ENCODE measurements at places on chromosomes 5 and 9.

- DNase-seq = no peak
Observed at GRCh38 chr5:56384186-56384585, 151.1 kb upstream of the ANKRD55 start.

- DNase-seq = no peak
Observed at GRCh38 chr9:86079865-86080469, 19.4 kb downstream of the GOLM1 start.

- no peak for DNase-seq
Observed at GRCh38 chr9:118170032-118170955, 466.1 kb downstream of the TLR4 start.

- no peak for DNase-seq
Observed at GRCh38 chr5:22593592-22593991, 259.6 kb downstream of the CDH12 start.

DNA sequence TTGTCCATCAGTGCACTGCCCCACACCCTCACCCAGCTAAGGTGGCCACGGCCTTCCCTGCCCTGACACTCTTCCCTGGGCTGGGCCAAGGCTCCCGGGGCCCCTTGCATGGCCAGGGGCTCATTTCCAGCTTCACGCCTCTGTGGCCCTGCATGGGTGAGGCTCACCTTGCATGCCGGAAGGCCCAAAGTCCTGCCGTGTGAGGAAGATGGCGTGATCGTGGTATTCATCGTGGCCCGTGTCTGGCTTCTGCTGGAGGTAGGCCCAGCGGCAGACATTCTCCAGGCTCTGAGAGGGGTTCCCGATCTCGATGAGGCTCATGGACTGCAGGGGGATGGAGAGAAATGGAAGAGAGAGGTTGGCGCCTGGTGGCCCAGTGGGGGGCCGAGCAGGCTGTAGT is 98.4 kb downstream of the ZNF354C start:
- no peak for DNase-seq

- DNase-seq = no peak
Observed at GRCh38 chr5:139820606-139821005, 25.0 kb downstream of the PSD2 start.

GRCh38 chr5:111742177-111742994 is 14.6 kb downstream of the NREP start:
- DNase-seq = no peak

DNA sequence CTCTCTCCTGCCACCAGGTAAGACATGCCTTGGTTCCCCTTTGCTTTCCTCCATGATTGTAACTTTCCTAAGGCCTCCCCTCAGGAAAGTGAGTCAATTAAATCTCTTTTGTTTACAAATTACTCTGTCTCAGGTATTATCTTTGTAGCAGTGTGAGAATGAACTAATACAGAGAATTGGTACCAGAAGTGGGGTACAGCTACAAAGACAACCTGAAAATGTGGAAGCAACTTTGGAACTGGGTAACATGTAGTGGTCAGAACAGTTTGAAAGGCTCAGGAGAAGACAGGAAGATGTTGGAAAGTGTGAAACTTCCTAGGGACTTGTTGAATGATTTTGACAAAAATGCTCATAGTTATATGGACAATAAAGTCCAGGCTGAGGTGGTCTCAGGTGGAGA is 97.2 kb downstream of the FAM170A start:
- DNase-seq = no peak

DNA sequence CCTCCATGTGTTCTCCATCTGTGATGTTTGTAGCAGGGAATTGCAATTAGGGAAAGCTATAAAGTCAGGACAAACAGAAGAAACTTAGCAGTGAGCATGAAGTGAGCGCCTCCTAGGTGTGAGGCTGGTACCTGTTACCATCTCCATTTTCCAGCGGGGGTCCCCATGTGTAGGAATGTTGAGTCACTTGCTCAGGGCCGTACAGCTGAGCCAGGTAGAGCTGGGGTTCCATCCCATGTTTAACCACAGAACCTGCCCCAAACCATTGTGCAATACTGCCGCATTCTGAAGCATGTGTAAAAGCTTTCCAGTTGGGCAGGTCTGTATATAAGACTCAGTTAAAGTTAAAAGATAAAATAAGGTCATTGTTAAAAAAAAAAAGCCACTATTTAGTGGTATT is 62.7 kb downstream of the NDFIP1 start:
- no peak for DNase-seq

DNA sequence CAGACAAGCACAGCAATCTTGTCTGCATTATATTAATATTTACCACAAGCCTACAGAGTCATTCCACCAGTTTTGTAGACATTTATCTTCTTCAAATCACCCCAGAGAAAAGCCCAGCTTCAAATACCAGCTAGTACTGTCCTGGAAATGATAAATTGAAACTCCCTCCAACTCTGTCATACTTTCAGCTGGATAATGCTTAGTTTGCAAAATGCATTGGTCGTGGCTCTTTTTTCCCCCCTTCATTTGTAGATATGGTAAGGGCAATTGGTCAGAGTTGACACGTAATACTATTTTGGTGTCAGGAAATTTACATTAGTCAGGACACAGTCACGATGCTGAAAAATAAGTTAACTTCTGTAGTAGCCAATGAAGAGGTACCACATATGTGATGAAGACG is 21.2 kb downstream of the HMHB1 start:
- DNase-seq = no peak

- no peak for DNase-seq
Observed at GRCh38 chr9:91425271-91425670, 1.6 kb upstream of the NFIL3 start.

GRCh38 chr9:15576350-15577050 is 23.7 kb downstream of the CCDC171 start:
- no peak for DNase-seq

GRCh38 chr9:23254404-23255184 is 571.4 kb downstream of the ELAVL2 start:
- no peak for DNase-seq

DNA sequence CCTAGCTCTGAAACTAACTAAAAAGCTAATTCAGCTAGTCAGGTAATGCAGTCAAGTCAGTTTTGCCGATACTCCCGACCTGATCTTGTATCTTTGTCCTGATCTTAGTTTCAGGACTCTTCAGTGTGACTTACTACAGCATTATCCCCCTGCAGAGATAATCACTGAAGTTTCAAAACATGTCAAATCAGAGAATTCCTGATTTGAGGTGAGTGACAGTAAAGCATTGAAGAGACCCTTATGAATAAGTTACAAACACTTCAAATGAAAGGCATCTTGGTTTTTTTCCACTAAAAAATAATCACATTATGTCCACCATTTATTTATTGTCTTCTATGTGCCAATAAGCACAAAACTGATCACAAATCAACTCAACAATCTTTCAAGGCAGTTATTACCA is 47.6 kb downstream of the BAAT start:
- DNase-seq = no peak

DNA sequence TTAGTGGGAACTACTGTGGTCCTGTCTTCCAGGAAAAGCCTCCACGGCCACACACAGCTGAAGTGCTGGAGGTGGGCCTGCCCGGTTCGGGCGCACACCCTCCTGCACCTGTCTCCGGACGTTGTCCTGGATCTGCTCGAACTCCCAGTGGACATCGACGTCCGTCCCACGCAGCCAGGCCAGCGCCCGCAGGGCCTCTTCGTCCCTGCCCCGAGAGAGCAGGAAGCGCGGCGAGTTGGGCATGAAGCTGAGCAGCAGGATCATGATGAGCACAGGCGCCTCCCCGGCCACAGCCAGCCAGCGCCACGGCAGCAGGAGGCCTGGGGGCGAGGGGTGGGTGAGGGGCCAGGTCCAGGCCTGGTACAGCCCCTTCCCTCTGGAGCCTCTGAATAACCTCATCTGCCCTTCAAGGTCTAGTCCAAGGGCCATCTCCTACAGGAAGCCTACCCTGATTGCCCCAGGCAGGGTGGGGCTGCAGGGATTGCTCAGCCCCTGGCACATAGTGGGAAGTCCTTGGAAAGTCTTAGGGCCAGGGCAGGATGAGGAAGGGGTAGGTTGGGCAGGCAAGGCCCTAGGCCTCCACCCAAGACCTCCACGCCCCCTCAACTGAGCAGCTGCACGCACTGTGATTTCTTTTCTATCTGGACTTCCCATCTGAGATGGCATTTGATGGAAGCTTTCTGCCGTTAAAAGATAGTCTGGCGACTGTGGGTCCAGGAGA is 3.4 kb downstream of the SLC2A6 start:
- DNase-seq = no peak

DNA sequence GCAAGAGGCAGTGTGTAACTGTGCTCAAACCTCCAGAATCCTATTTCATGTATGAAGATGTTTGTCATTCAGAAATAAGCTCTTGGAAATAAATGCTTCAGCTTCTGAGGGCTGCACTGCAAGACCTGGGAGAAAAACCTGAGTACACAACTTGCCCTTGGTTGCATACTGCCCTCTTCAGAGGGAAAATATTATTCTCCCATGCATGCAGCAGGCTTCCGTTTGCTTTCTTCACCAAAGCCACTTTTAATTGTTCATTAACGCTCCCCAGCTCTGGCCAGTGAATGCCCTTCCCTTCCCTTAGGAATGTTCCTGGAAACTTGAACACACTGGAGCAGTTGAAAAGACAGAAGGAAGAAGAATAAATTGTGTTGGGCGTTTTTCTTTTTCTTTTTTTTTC is 2.5 kb upstream of the WHRN start:
- no peak for DNase-seq
